ENCODE measurements at places on chromosomes 1 and 21. TPM values are rescaled to one million over a fixed set of nuclear protein-coding genes. Genes with fewer than 3 reads are reported as not detected.

The HES2 gene
- not detected for total RNA-seq

The VPS45 gene
- 48.8 TPM for total RNA-seq

The CBR3 gene
- 2.1 TPM for total RNA-seq

The OLFML2B gene
- total RNA-seq, result 5.8 TPM

The FCRL1 gene
- total RNA-seq, result not detected

DNA sequence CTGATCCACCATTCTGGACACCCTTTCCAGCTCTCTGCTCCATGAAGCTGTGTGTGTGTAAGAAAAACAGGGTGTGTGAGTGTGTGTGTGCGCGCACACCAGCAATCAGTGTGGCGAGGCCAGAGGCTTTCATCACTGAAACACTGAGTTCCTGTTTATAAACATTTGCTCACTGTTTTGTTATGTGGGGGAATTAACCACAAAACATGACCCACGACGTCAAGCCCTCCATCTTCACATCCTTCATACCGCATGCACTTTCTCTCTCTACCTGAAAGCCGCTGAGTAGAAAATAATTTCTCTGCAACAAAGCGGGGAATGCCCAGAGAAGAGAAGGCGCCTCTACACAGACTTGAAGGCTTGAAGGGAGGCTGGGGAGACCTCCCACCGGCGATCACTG, 148.9 kb upstream of the IRF2BP2 start:
- H3K27me3 ChIP-seq, result peaks cover 3% of the 10 kb centered on the region
- H3K36me3 ChIP-seq, result no peaks in the 10 kb centered on the region
- no peak for DNase-seq
- no peak overlapping the region for H3K27ac ChIP-seq

- H3K36me3 ChIP-seq, result no peaks in the 10 kb centered on the region
- H3K27me3 ChIP-seq, result peaks cover 89% of the 10 kb centered on the region
- no peak overlapping the region for H3K4me3 ChIP-seq
- peaks cover 4% of the 10 kb centered on the region for H3K4me1 ChIP-seq
- DNase-seq, result peak; percentile 5
These were observed 239.0 kb downstream of the LMX1A start for GRCh38 chr1:165117482-165117881.

GRCh38 chr1:246658567-246658966, 65.6 kb upstream of the SCCPDH start:
- DNase-seq, result no peak
- H3K4me3 ChIP-seq, result no peak overlapping the region
- peaks cover 6% of the 10 kb centered on the region for H3K36me3 ChIP-seq

DNA sequence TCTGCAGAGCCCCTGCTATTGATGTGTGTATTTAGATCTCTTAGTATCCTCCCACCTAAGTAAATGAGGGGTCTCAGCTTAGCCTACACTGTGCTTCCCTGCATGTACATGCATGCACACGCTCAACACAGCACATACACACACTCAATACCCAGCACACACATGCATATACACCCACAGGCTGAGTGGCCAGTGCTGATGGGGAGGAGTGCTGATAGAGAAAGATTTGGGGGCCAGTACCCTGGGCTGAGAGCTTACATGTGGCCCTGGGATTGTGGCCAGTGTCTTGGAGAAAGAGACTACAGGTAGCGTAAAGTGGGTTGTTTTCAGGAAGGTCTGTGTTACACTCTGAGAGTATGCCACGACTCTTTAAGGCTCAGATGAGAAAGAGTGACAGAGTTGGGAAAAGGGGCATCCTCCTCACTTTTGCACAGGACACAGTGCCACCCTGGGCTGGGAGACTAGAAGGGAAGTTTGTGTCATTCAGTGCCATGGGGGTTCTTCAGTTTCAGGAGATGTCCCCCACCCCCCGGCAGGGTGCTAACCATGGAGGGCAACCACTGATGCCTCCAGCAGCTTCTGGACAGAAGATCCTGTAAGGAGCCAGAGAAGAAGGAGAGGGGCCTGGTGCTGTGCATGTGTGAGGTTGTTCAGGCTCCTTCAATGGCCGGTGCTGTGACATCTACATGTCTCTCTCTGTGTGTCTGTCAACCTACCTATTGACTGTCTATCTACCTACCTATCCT, 166.8 kb downstream of the RHOU start:
- peaks cover 29% of the 10 kb centered on the region for H3K4me1 ChIP-seq
- DNase-seq, result no peak
- peaks cover 4% of the 10 kb centered on the region for H3K27me3 ChIP-seq
- no peaks in the 10 kb centered on the region for H3K36me3 ChIP-seq
- H3K4me3 ChIP-seq, result no peak overlapping the region
- H3K27ac ChIP-seq, result no peak overlapping the region

DNA sequence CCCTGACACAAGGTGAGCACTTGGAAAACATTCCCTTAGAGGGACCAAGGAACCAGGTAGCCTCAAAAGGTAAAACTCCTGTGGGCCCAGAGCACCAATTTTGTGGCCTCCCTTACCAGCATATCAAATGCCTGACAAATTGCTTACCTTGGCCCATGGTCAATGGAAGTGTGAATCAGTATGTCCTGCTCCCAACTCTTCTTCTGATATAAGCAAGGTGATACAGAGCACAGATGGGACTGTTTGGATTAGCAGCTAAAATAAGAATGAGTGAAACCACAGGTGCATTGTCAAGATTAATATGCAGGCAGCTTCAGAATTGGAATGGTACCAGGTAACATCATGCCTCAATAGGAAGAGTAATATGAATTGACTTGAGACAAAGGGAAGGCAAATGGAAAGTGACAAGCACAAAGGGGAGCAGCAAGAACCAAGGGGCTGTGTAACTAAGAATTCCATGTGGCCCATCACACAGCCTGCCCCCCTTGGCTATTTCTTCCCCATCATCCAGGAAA, 156.8 kb upstream of the KCND3 start:
- DNase-seq, result no peak
- H3K4me3 ChIP-seq, result no peak overlapping the region
- no peaks in the 10 kb centered on the region for H3K36me3 ChIP-seq
- no peaks in the 10 kb centered on the region for H3K4me1 ChIP-seq
- H3K27me3 ChIP-seq, result peaks cover 70% of the 10 kb centered on the region

GRCh38 chr1:58929671-58930325, 146.0 kb upstream of the JUN start:
- H3K4me1 ChIP-seq, result peaks cover 5% of the 10 kb centered on the region
- no peak overlapping the region for H3K27ac ChIP-seq
- H3K36me3 ChIP-seq, result no peaks in the 10 kb centered on the region
- no peak for DNase-seq
- H3K27me3 ChIP-seq, result no peaks in the 10 kb centered on the region

- no peaks in the 10 kb centered on the region for H3K27me3 ChIP-seq
- H3K27ac ChIP-seq, result peak overlapping the region; percentile 60
- no peak for DNase-seq
- peaks cover 11% of the 10 kb centered on the region for H3K4me1 ChIP-seq
These were observed 7.0 kb upstream of the TRIM45 start for GRCh38 chr1:117128323-117129079.

DNA sequence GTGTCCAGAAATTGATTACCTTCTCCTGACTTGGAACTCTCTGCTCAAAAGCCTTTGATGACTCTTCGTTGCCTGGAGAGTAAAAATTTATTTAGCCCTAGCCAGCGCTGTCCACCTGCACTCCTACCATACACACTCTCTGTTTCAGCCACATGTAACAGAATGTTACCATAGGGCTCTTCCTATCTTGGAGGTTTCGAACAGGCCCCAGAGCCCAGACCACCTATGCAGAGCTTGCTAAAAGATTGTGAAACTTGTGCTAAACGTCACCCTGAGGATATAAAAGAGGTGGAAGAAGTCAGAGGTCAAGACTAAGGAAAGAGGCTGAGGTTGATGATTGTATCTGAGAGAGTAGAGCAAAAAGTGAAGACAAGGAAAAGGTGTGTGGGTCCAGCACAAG, 237.0 kb upstream of the HOOK1 start:
- H3K4me3 ChIP-seq, result no peak overlapping the region
- no peak for DNase-seq
- H3K36me3 ChIP-seq, result peaks cover 5% of the 10 kb centered on the region
- no peaks in the 10 kb centered on the region for H3K27me3 ChIP-seq
- no peak overlapping the region for H3K27ac ChIP-seq

- H3K4me3 ChIP-seq, result no peak overlapping the region
- H3K27ac ChIP-seq, result no peak overlapping the region
- no peaks in the 10 kb centered on the region for H3K27me3 ChIP-seq
- no peaks in the 10 kb centered on the region for H3K4me1 ChIP-seq
- no peak for DNase-seq
- H3K36me3 ChIP-seq, result no peaks in the 10 kb centered on the region
These were observed 913.5 kb downstream of the MRPL39 start for GRCh38 chr21:24693779-24694178.

DNA sequence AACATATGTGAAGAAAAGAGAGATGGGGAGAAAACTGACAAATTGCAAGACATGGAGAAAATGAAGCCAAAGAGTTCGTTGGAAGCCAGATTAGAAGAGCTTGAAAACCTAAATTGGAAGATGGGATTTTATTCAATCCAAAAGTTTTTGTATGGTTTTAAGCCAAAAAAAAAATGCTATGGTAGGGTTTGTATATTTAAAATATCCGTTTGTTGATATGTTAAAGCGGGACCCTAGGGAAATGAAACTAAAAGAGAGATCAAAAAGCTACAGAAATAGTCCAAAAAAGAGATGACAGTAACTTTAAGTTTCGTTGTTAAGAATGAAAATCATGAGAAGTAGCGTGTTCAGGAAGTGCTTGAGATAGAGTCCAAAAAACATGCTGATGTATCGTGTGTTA, 617.7 kb upstream of the ADGRL2 start:
- H3K27me3 ChIP-seq, result no peaks in the 10 kb centered on the region
- peaks cover 10% of the 10 kb centered on the region for H3K4me1 ChIP-seq
- DNase-seq, result no peak
- H3K27ac ChIP-seq, result no peak overlapping the region
- H3K4me3 ChIP-seq, result no peak overlapping the region
- H3K36me3 ChIP-seq, result no peaks in the 10 kb centered on the region

GRCh38 chr1:190046231-190046630, 431.4 kb downstream of the BRINP3 start:
- H3K27me3 ChIP-seq, result no peaks in the 10 kb centered on the region
- no peak for DNase-seq
- no peak overlapping the region for H3K4me3 ChIP-seq

- no peaks in the 10 kb centered on the region for H3K4me1 ChIP-seq
- peaks cover 15% of the 10 kb centered on the region for H3K27me3 ChIP-seq
- no peak for DNase-seq
- no peak overlapping the region for H3K4me3 ChIP-seq
- no peaks in the 10 kb centered on the region for H3K36me3 ChIP-seq
- H3K27ac ChIP-seq, result no peak overlapping the region
These were observed 46.1 kb upstream of the FBXO28 start for GRCh38 chr1:224067621-224068457.

- no peaks in the 10 kb centered on the region for H3K27me3 ChIP-seq
- no peak overlapping the region for H3K4me3 ChIP-seq
- no peak overlapping the region for H3K27ac ChIP-seq
- H3K4me1 ChIP-seq, result no peaks in the 10 kb centered on the region
- no peak for DNase-seq
- H3K36me3 ChIP-seq, result no peaks in the 10 kb centered on the region
These were observed 226.2 kb upstream of the C1orf174 start for GRCh38 chr1:4126251-4126650.

GRCh38 chr1:65440322-65440900, 19.9 kb downstream of the LEPR start:
- H3K27ac ChIP-seq, result peak overlapping the region; percentile 53
- H3K27me3 ChIP-seq, result no peaks in the 10 kb centered on the region
- no peaks in the 10 kb centered on the region for H3K4me1 ChIP-seq
- DNase-seq, result no peak
- peaks cover 2% of the 10 kb centered on the region for H3K36me3 ChIP-seq

DNA sequence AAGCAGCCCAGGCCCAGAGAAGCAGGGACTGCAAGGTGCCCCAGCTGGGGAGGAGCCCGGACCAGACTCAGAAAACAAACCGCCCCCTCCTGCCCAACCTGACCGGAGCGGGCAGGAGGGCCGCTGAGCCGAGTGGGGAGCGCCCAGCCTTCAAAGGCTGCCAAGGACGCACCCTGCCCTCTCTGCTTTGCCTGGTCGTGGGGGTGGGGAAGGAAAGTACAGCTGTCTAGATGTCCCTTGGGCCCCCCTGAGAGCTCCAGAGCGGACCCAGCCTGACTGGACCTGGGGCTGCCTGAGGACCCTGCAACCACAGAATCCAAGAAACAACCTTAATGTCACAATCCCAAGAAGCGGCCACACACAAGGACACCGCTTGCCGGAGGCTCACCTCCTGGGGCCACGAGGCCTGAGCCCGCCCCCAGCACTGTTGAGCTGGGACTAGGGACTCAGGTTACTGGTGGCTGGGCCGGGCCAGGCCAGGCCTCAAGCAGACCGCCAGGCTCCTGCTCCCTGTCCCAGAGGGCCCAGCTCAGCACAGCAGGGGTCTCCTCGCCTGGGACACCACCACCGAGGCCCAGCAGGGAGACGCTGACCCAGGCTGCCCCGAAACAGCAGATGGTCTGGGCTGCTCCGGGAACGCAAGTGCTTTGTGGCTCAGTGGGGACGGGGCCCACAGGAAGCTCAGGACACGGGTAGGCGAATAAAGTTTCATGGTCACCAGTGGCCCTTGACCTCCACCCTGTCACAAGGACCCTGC, 1.4 kb downstream of the DVL1 start:
- H3K4me1 ChIP-seq, result peaks cover 20% of the 10 kb centered on the region
- peak overlapping the region; percentile 85 for H3K4me3 ChIP-seq
- DNase-seq, result no peak
- H3K27ac ChIP-seq, result no peak overlapping the region
- H3K27me3 ChIP-seq, result peaks cover 10% of the 10 kb centered on the region
- no peaks in the 10 kb centered on the region for H3K36me3 ChIP-seq

DNA sequence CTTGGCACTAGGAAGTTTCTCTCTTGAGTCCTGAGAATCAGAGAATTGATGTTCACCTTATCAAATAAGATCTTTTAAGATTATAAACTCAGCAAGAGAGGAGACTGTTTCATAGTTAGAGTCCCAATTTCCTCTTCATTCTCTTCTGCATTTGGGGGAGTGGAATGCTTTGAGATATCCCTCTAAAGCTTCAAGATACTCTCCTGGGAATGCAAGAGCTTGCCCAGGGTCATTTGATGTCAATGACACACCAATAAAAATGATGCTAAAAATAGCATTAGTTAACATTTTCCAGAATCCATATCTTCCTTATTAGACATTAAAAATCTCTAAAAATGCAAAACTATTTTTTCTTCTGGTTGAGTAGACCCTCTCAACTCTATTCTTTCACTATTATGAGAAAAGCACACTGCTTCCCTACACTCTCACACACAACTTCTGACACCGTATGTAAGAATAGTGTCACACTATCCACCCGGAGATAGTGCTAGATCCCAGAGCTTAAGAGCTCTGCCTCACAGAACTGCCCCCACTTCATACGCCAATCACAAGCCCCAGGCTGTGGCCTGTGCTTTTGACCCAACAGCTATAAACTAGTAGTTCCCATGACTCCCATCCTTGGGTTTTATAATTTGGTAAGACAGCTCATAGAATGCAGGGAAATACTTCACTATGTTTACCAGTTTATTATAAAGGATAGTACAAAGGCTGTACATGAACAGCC, 399.9 kb upstream of the RUNX1 start:
- no peaks in the 10 kb centered on the region for H3K4me1 ChIP-seq
- no peak overlapping the region for H3K27ac ChIP-seq
- no peak for DNase-seq
- peaks cover 17% of the 10 kb centered on the region for H3K36me3 ChIP-seq

All from neural crest cell (in vitro differentiated cells).